Endothelial cell (in vitro differentiated cells): ENCODE measurements at places on chromosomes 4 and X. TPM values are rescaled to one million over a fixed set of nuclear protein-coding genes. Genes with fewer than 3 reads are reported as not detected.

Gene F8A2
- not detected for total RNA-seq

Gene DNAAF6
- 1.2 TPM for total RNA-seq

Gene ABCB7
- 59.0 TPM for total RNA-seq

Gene RS1
- total RNA-seq: not detected

Gene PITX2
- 11.9 TPM for total RNA-seq

Gene LSM6
- 40.3 TPM for total RNA-seq

Gene LIMCH1
- total RNA-seq: 257 TPM

Gene RBM47
- total RNA-seq: 4.6 TPM

Gene FGF2
- 26.1 TPM for total RNA-seq

Gene TEC
- total RNA-seq: 1.9 TPM

Gene AFM
- total RNA-seq: 0.64 TPM

Gene CFAP99
- not detected for total RNA-seq

Gene ZC4H2
- 18.1 TPM for total RNA-seq

Gene CT83
- not detected for total RNA-seq

Gene PAGE2B
- total RNA-seq: not detected

Gene VCX3B
- 0.23 TPM for total RNA-seq

Gene OCIAD1
- 121 TPM for total RNA-seq

Gene ATP8A1
- 44.0 TPM for total RNA-seq

Gene CCSER1
- total RNA-seq: 3.0 TPM

Gene SSX4
- not detected for total RNA-seq

Gene IL1RAPL1
- 0.18 TPM for total RNA-seq
